ENCODE measurements at places on chromosomes 2 and 18. TPM values are rescaled to one million over a fixed set of nuclear protein-coding genes. Genes with fewer than 3 reads are reported as not detected.

Gene ARHGAP15
- total RNA-seq: 7.0 TPM

DNA sequence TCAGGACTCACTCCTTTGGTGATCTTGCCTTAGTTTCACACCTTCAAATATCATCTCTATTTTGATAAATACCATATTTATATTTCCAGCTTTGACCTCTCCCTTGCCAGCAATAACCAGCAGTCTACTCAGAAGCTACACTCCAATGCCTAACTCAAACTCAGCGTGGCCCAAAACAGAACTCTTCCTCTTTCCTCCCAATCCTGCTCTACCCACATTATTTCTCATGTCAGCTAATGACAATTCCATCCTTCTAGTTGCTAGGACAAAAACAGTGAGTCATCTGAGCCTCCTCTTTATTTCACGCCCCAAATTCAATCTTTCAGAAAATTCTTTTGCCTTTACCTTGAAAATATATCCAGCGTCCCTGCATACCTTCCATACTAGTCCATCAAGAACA lies 23.5 kb downstream of the CYRIA start:
- no peak for DNase-seq

Gene C2orf72
- 0.05 TPM for total RNA-seq

Gene COPS9
- total RNA-seq: 190 TPM

DNA sequence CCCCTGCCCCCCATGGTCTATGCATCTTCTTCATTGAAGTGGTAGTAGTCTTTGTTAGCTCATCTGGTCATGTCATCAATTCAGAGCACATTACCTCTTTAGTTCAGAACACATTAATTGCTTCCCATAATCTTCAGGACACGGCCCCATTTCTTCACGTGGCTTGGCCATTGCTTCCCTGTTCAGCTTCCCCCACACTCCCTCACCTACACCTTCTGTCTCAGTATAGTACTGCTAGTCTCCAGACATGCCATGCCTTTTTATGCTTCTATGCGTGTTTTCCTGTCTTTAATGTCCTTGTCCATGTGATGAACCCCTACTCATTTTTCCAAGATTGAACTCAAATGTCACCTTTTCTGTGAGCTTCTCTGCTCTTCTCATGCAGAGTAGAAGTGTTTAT lies 35.1 kb downstream of the MSH2 start:
- DNase-seq: no peak

DNA sequence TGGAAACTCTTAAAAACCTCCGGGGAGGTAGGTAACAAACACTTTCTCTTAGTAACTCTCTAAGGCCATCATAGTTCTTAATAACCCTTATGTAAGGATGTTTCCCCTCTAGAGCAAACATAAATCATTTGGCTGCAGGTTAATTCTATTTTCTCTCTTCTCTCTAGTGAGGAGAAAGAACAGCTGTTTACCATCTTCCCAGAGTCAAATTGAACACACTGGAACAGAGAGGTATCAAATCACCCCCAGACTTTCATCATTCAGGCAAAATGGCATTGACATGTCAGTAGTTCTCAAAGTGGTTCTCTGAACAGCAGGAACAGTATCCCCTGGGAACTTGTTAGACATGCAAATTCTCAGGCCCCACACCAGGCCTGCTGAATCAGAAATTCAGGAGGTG lies 240.7 kb downstream of the MEIS1 start:
- no peak for DNase-seq

GRCh38 chr2:11795590-11795989 lies 49.2 kb downstream of the LPIN1 start:
- no peak for DNase-seq

DNA sequence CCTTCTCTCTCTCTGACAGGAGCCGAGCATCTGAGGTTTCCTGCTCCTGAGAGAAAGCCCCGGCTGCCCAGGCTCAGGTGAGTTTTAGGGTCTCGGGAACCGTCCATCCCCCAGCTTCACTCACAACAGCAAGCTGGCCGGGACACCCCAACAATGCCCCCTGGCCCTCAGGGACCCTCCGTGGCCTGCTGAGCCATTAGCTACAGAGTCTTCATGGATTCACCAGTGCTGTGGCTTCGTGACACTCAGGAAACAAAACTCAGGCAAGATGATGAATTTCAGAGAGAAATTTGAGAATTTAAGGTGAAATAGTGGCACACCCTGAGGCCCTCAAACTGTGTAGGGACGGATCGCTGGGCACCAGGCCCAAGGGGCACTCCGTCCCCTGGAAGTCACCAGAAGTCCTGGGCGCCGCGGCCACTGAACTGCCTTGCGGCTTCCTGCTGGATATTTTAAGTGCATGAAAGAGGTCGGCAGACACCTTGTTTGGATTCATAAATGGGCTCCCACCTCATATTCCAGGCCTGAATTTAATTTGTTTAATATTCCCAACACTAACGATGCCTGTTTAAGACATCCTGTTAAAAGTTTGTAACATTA lies 368.3 kb upstream of the SALL3 start:
- DNase-seq: no peak

DNA sequence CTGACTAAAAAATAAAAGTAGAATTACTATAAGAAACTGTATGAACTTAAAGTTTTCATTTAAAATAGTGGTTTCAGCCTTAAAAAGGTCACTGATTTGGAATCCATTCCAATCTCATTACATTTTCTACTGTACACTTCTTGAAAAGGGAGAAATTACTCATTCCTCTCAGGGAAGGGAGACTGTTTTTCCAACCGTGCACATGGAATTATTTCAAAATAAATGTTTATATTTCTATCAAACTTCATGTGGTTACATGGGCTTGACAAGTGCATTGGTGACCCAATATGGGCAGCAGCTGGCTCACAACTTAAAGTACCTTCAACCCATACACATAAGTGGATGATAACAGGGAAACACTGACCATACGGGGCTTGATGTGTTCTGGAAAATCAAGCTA lies 324.5 kb upstream of the THUMPD2 start:
- DNase-seq: no peak

Gene LYPD1
- not detected for total RNA-seq

- DNase-seq: no peak
These were observed 51.6 kb downstream of the MRPL33 start for GRCh38 chr2:27823135-27823534.

Gene GYPC
- total RNA-seq: 98.8 TPM

- no peak for DNase-seq
These were observed 11.4 kb downstream of the MROH2A start for GRCh38 chr2:233789554-233789953.

Gene CNGA3
- total RNA-seq: not detected

Gene TEKT4
- total RNA-seq: not detected

GRCh38 chr18:45481821-45482220 lies 133.5 kb upstream of the SLC14A2 start:
- no peak for DNase-seq

GRCh38 chr2:130720036-130720435 lies 8.8 kb upstream of the GPR148 start:
- no peak for DNase-seq

DNA sequence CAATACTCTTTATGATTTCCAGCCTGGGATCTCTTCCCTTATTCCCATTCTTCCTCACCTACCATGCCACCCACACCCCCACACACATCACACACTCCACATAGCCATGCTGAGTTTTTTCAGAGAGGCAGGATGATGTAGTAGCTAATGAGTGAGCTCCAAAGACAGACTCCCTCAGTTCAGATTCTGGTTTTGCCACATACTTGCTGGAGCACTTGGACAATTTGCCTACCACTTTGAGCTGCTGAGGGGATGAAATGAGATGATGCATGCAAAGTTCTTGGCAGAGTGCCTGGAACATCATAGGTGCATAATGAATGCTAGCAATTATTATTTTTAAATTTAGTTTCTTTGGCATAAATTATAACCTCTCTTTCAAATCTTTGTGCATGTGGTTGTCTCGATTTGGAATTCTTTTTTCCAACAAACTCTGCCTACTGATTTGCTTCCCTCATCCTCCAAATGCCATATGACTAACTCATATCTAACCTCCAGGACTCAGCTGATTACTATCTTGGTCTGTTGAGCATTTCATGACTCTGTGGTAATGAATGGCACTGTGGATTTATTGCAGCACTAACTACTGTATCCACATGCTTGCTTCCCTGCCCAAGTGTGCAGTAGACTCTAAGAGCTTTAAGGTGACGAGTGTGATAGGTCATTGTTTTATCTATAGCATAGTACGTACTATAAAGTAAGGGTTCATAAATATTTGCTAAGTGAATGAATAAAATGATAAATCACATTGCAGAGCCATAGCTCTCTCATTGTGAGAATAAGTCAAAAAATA lies 99.1 kb downstream of the TACR1 start:
- no peak for DNase-seq

Gene NT5DC4
- not detected for total RNA-seq

Data from left ventricle myocardium inferior (tissue), 1 donor.